ENCODE measurements at places on chromosomes 16 and 17.
A peak's percentile ranks its signal among the peaks of the same experiment; 100 is the strongest.

- DNase-seq: no peak
These were observed 13.1 kb downstream of the CCR7 start for GRCh38 chr17:40551879-40552768.

DNA sequence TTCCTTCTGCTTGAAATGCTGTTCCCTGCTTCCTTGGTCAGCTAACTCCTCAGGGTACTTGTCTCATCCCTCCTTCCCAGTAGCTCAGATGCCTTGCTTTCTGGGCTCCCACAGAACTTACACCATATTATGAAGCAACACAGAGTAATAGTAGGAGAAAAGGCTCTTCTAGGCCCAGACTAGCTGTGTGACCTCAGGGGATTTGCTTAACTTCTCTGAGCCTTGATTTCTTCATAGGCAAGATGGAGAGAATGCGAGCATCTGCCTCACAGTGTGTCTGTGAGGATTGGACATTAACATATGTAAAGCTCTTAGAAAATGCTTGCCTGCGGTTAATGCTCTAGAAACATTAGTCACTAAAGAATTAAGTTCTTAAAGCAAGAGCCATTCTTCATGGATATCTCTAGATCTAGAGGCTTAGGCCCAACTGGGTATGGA, 22.3 kb upstream of the PECAM1 start:
- no peak for DNase-seq

DNA sequence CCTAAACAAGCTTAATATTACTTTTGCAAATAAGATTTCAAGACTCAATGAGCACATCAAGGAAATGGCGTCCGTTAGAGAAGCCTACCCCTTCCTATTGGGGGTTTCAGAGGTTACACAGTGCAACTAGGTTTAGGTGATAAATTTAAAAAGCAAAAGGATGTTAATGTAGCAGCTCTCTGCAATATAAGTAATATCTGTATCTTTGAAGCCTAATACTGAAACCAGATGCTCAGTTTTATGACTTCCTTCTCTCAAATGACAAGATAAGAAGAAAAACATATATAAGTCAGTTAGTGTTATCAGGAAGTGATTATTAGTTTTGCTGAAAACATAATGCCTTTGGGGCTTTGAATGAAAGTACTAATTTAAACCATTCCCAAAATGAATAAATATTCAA, 54.3 kb upstream of the MED13 start:
- DNase-seq: no peak

DNA sequence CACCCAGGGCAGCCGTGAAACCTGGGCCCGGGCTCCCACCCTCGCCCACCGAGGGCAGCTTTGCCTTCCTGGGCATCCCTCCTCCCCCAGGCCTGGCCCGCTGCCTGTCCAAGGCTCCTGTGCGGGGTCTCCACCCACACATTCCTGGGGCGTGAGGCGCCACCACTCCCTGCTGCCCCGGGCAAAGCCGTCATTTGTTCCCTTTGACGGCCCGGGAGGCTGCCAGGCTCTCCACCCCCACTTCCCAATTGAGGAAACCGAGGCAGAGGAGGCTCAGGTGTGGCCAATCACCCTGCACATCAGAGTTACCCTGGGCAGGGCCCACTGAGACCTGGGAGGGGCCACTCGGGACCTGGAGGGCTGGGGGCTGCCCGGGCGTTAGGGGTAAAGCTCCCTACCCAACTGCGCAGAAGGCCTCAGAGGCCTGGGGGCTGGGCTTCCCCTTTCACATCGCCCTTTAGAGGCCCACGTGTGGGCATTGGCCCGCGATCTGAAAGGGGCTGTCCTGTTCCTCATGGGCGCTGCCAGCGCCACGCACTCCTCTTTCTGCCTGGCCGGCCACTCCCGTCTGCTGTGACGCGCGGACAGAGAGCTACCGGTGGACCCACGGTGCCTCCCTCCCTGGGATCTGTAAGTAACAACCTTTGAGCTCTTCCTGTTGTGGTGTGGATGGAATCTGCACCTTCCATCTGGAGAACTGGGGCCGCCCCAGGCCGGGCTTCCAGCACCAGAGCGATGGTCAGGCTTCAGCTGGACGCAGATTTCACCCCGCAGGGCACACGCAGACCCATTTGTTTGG, at the start of gene MSLN:
Gene MSLN (plus strand): TSS at position 190 of the 799 bp plus-strand sequence. CDS start 1,947 bp downstream, outside the sequence.
- DNase-seq: no peak

GRCh38 chr16:53433930-53434376, 318 bp upstream of the RBL2 start:
- no peak for DNase-seq

DNA sequence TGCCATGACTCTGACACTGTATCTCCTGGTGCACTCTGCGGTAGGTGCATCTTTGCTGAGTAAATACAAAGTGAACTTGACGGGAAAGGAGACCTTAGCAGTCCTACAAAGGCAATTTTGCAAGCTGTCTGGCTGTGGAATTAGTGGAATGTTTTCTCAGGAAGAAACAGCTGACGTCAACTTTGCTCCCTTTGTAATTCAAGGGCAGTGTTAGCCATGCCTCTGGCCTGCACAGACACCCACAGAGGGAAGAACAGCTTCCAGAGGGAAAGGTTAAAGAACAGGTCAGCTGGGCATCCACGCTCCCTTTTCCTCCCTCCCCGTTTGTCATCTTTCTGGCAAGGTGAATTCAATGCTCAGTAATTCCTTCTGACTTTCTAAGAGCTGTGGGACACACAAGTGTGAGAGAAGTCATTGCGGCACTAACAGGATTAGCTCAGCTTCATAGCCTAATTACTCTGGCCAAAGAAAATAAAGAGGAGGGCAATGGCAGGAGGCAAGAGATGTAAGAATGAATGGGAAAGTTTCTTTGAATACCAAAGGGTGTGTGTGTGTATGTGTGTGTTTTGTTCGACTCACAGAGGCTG, 476.9 kb upstream of the GOT2 start:
- DNase-seq: no peak

DNA sequence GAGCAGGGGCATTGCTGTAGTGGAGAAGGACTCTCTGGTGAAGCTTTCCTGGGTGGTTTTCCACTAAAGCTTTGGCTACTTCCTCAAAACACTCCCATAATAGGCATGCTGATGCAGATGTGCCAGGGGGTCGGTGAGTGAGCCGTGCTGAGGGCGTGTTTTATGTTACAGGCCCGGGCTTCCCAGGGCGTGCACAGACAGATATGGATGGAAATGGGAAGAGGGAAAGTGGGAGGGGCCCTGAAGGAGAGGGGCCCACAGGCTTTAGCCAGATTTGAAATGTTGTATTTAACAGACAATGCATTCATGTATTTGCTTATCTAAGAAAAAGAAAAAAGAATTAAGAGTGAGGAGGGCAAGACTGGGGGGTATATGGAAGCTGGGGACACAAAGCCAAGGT, 56.3 kb downstream of the IL21R start:
- no peak for DNase-seq

GRCh38 chr17:8375738-8376259, 705 bp downstream of the KRABD2 start:
- DNase-seq: no peak

- DNase-seq: no peak
These were observed 647 bp downstream of the FBXL20 start for GRCh38 chr17:39400547-39401411.

DNA sequence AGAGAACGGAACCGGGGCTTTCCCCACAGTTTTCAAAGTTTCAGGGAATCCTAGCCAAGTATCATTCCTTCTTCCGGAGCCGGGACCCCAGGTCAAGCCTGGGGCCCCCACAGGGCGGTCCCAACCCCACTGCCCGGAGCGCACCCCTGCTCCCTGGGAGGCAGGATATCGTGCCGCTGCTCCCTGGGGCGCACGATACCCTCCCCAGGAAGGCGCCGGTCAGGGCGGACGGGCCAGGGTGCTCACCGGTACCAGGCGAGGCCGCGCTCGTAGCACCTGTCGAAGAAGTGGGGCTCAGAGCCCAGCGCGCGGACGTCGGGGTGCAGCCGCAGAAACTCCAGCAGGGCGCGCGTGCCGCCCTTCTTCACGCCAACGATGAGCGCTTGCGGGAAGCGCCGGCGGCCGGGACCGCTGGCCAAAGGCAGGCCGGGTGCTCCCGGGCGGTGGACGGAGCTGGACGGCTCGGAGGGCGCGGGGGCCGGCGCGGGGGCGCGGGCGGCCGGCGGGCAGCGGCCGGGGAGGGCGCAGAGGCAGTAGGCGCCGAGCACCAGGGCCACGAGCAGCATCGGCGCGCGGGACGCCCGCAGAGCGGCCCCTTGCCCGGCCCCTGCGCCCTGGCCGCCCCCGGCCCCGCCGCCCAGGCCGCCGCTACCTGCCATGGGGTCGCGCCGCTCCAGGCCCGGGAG, 407 bp downstream of the HS3ST6 start:
- no peak for DNase-seq

- no peak for DNase-seq
These were observed 3.1 kb upstream of the PERCC1 start for GRCh38 chr16:1427473-1428461.

GRCh38 chr17:60522889-60523626, 3.0 kb downstream of the APPBP2 start:
- no peak for DNase-seq

- no peak for DNase-seq
These were observed 1.4 kb downstream of the CD19 start for GRCh38 chr16:28933171-28933570.

DNA sequence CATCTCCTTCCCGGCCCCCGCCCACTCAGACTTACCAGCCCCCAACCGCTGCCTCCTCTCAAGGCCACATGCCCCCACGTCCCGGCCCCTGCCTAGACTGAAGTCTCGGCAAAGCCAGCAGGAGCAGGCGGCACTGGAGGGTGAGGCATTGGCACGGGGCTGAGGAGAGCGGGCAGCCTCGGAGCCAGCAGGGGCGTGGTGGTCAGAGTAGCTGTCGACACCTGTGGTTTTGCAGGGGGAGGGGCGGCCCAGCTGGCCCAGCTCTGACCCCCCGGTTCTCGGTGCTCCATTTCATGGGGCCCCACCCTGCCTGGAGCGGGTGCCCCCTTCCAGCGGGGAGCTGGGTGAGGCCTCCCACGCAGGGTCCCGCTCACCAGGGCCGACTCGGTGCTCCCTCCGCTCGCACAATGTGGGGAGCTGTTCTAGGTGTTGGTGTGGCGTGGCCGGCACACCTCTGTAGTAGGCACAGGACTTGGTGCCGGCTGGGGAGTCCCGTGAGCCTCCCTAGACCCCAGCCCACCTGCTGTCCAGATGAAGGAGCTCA, 4.7 kb downstream of the CDH15 start:
- DNase-seq: no peak

- DNase-seq: no peak
These were observed 35.7 kb upstream of the SSTR5 start for GRCh38 chr16:1036726-1037393.

- DNase-seq: peak; percentile 40
These were observed 11.0 kb downstream of the ACSM3 start for GRCh38 chr16:20774703-20775362.

DNA sequence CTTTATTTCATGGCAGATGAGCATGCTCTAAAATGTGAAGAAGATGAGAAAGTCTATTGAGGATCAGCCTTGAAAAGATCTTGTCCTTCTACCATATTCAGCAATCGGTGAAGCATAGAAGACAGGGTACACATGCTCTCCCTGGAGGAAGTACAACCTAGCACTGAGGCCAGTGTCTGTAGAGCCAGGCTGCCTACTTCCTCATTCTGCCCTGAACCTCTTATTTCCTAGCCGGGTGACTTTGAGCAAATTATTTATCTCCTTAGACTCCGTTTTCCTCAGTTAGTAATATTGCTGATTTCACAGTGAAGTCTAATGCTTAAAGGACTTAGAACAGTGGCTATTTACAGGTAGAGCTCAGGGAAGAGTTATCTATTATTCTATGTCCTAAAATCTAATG, 58.4 kb downstream of the TMEM100 start:
- DNase-seq: no peak

DNA sequence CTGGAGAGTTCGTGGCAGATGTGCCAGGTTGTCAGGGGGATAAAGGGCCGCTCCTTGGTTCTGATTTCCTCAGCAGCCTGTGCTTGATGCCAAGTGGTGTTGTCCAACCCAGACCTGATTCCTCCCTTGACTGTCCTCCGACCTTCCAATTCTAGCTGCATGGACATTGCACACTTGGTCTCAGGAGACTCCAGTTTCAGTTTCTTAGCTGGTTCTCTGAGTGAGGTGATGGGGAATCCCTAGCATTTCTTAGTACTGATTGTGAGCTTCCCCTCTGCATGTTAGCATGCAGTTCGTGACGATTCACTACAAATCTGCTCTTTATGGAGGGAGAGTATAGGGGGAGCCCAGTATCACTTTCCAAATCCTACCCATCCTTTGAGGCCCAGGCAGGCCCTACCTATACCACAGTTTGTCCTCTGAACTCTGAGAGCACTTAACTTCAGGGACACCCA, 12.4 kb upstream of the CCR7 start:
- DNase-seq: no peak

DNA sequence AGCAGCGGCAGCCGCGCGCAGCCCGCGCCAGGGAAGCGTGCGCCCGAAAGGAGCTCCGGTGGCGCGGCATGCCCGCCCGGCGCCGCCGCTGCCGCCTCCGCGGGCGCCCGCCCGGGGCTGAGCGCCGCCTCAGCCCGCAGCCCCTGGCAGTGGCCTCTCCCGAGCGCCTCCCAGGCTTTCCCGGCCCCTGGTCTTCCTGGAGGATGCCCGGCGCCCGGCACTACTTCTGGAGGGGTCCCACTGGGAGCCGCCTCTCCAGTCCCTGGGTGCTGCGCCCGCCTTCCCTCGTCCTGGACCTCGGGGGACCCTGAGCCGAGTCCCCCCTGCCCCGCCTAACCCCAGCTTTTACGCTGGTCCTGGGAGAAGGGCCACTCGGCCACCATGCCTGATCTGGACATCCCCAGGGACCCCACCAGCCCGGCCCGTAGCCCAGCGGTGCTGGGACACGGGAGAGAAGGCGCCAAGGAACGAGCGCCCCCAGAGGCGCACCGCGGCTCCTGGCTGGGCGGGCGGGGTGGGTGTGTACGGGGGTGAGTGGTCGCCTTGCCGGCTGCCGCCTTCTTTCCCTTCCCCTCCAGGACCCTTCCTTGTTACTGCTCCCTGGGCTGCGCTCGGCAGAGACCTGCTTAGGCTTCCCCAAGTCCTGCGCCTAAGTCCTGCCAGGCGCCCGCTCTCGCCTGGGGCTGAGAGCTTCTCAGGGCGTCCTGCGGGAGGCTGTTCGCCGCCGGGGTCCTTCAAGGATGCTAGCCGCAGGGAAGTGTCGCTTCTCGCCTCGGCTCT, 704 bp downstream of the ASIC2 start:
- DNase-seq: no peak

DNA sequence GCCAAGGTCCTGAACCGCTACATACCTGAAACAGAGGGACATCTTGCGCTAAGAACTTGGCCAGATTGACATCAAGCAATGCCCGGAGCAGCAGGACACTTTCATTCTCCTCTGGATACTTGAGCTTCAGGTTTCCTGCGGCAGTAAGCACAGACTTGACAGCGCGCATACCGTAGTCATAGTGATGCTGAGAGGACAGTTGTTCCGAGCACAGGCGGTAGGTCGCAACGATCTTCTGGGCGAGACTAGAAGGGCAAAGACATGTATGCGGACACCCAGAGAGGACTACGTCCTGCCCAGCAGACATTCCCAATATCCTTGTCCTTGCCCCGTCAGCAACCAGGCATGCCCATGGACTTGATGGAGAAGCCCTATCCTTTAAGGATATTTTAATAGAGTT, 112.9 kb downstream of the DNAH3 start:
- DNase-seq: no peak

- no peak for DNase-seq
These were observed 77.0 kb downstream of the CACNG1 start for GRCh38 chr17:67121316-67121891.

- no peak for DNase-seq
These were observed 5.0 kb upstream of the FOXF1 start for GRCh38 chr16:86505185-86505898.

All from stimulated activated CD8-positive, alpha-beta memory T cell treated with anti-CD3 and anti-CD28 coated beads, Interleukin-15, amount 100 ng/mL, for 48 hours (primary cell).